ENCODE measurements at places on chromosomes 7 and 10.

GRCh38 chr7:43584195-43584586 lies 1.3 kb downstream of the STK17A start:
- no peak for DNase-seq

GRCh38 chr7:23404546-23405239 lies 65.6 kb downstream of the IGF2BP3 start:
- no peak for DNase-seq

- no peak for DNase-seq
Measured at GRCh38 chr7:65304175-65304574, 69.5 kb upstream of the ZNF92 start.

- DNase-seq, result no peak
Measured at GRCh38 chr7:148962440-148962822, 65.9 kb downstream of the PDIA4 start.

GRCh38 chr10:131532745-131533341 lies 221.3 kb upstream of the TCERG1L start:
- DNase-seq, result no peak

- no peak for DNase-seq
Measured at GRCh38 chr10:121735263-121735662, 137.0 kb upstream of the FGFR2 start.

- DNase-seq, result no peak
Measured at GRCh38 chr10:78623578-78624215, 445.1 kb upstream of the ZMIZ1 start.

DNA sequence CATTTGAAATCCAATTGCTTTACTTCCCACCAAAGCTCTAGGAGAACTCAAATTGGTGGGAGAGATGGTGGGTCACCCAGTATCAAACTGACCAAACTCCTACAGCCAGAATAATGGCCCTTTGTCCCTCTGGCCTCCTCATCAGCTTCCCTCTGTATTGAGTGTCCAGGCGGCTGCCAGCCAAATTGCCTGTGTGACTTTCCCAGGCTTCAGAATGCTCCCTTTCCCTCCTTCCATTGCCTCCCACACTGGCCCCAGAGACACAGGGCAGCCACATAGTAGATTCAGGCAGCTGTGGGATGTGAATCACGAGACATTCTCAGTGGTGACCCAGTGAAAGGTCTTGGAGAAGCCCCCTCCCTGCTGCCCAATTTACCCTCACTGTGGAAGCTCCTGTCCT lies 12.7 kb upstream of the VDAC2 start:
- DNase-seq, result no peak

DNA sequence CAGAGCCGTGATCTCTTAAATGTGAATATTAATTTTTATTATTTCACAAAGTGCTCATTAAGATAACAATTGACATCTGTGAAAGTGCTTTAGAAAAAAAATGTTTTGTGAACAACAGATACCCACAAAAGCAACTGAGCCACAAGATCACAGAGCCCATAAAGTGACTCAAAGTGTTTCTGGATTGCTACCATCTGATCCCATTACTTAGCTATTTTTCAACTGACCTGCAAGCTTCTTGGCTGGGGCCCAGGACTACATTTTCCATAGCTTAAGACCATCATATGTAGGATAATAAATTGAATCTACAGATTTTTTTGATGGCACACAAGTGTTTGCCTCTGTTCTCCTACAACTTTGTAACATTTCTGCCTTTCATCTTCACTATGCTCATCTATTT lies 674.4 kb downstream of the PHTF2 start:
- no peak for DNase-seq

GRCh38 chr7:113800826-113801225 lies 118.0 kb downstream of the PPP1R3A start:
- DNase-seq, result no peak

GRCh38 chr7:111224354-111225231 lies 133.7 kb downstream of the LRRN3 start:
- no peak for DNase-seq

DNA sequence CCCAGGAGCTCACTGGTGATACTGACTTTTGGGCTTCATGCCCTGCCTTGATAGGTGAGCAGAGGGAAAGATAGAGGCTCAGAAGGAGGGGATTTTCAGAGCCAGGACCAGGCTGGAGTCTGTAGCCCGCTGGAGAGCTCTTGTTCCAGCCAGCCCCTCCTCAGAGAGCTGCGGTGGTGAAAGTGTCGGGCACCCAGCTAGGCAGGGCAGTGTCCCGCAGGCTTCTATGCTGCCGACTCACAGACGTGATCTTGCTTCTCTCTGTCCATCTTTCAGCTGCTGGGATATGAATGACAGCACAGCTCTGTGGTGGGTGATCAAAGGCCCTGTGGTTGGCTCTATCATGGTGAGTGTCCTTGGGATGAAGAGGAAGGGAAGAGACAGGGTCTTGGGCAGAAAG lies 35.2 kb downstream of the ADCYAP1R1 start:
- DNase-seq, result no peak

- DNase-seq, result no peak
Measured at GRCh38 chr7:29596593-29597178, 33.1 kb downstream of the PRR15 start.

DNA sequence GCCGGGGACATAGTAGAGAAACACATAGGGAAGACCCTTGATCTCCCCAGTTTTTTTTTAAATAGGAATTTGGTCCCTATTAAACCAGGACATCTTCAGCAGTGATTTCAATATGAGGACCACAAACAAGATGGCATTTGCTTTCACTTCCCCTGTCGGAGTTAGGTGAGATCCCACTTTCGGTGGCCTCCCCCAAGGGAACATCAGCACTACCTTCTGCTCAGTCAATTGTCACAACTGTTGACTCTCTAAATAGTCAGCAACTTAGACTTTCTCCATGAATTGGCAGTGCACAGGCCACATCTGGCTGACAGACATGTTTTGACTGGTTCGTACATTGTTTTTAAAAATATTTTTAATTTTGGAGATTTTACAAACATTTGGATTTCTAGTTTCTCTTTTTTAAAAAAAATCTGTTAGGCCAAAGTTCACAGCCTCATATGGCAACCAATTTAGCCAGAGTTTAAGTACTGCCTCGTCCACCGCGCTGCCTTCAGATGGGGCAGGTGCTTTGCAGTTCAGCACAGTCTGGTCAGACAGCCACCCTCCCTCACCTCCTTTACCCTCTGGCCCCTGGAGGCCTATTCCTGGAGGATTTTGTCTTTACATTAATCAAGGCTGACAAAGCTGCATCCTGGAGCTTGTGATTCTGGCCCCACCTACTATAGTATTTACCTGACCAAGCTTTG lies 139.2 kb upstream of the PRR15 start:
- no peak for DNase-seq

DNA sequence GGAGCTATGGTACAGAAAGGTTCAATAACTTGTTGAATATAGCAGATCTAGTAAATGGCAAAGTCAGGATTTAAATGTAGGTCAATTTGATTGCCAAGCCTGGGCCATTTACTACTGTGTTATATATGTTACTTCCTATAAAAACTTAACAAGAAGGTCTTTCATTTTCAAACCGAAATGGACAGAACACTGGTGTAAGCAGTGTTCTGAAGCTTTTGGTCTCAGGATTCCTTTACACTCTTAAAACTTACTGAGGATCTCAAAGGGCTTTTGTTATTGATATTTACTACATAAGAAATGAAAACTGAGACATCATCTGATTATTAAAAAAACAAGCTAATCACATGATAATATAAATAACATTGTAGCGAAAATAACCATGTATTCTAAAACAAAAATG lies 114.7 kb downstream of the PTEN start:
- no peak for DNase-seq

GRCh38 chr7:132453826-132454225 lies 122.4 kb downstream of the PLXNA4 start:
- no peak for DNase-seq

- no peak for DNase-seq
Measured at GRCh38 chr7:73879977-73880681, 19.2 kb downstream of the TMEM270 start.

GRCh38 chr7:68868978-68869377 lies 729.3 kb upstream of the AUTS2 start:
- DNase-seq, result no peak

GRCh38 chr10:130045091-130045652 lies 65.5 kb downstream of the C10orf143 start:
- no peak for DNase-seq

- DNase-seq, result no peak
Measured at GRCh38 chr10:102185811-102186527, 33.8 kb downstream of the NOLC1 start.

DNA sequence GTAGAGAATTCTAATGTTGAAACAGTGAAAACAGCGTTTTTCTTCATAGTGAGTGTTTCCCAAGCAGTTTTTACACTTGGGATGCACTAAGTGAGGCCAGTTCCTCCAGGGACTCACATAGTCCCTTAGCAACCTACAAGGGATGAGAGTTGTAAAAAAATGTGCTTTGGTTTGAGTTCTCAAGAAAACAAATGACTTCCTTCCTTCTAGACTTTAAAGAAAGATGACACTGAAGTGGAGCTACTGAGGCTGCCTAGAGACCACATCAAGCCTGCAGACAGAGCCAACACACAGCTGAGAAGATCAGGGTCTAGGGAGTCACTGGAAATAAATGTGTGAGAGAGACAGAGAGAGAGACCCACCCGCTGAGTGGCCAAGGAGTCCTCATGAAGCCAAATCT lies 264.4 kb downstream of the TNS3 start:
- DNase-seq, result no peak

DNA sequence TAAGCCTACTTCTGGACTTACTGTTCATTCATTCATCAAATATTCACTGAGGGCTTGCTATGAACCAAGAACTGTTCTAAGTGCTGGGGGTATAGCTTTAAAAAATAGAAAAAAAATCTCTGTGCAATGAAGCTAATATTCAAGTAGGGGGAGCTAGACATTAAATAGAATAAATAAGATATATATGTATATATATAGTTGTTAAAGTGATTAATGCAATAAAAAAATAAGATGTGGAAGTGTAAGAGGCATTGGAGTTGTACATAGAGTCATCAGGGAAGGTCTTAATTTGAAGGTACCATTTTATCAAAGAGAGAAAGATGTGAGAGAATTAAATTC lies 181.2 kb upstream of the AGR3 start:
- DNase-seq, result no peak

DNA sequence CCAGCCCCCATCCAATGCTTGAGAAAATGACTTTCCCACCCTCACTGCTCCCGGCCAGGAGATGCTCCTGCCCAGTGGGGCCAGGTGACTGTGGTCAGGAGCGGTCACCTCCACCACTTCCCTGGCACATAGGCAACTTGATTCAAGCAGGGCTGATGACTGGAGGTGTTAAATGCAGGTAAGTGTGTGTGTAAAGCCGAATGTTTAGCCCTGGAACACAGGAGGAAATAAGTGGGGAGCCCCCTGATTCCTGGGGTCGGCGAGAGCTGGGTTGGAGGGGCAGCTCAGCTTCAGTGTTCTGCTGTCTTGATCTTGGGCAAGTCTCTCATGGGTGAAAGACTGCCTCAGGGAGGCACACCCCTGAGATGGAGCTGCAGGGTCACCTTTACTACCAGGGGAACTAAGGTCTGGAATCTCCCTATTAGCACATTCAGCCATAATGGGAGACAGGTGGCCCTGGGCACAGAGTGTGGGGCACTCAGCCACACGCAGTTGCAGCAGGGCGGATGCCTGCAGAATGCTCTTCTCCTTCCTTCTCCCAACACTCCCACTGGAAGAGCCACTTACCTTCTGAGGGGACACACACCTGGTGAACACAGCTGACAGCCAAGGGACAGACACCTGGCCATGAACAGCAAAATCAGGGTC lies 124.1 kb downstream of the PTPN20 start:
- DNase-seq, result no peak

- no peak for DNase-seq
Measured at GRCh38 chr10:30993155-30993554, 38.5 kb downstream of the ZNF438 start.

DNA sequence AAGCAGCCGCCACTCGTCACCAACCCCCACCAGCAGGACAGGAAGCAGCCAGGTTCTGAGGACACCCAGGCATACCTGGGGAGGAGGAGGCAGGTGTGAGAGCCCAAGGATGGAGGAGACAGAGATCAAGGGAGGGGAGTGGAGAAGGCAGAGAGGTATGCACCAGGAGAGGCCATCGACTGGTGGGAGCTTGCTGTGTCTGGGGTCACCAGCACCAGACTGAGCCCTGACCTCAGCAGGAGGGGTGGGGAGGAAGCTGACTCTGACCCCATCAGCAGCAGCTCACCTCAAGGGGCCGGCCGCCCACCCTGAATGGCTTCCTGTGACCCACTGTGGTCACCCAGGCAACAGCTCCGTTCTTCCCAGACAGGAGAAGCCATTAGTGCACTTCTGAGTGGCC lies 7.8 kb downstream of the VIPR2 start:
- no peak for DNase-seq

DNA sequence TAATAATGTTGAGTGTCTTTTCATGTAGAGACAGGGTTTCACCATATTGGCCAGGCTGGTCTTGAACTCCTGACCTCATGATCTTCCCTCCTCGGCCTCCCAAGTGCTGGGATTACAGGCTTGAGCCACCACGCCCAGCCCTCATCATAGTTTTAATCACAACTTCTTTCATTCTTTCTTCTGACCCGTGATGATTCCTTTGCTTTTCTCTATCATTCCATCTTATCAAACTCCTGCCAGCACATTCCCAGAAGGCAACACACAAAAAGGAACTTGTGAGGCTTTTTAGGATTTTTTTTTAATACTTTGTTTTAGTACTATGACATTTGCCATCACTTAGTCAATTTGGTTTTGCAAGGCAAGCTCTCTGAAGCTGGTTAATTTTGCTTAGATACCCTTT lies 77.5 kb upstream of the MEOX2 start:
- DNase-seq, result no peak

GRCh38 chr10:49112851-49113250 lies 2.5 kb downstream of the VSTM4 start:
- no peak for DNase-seq

DNA sequence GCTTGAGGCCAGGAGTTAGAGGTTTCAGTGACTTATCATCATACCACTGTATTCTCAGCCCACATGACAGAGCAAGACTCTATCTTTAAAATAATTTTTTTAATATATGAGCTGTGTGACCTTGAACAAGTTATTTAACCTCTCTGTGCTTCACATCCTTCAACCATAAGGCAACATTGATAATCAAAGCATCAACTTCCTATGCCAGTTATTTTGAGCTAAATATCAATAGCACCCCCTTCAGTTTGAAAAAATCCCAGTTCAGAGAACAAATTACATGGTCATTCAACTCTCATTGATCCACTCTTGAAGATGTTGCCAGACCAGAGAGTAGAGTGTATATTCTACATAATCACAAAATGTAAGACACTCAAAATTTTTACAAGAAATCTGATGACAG lies 53.0 kb downstream of the ASNS start:
- no peak for DNase-seq

DNA sequence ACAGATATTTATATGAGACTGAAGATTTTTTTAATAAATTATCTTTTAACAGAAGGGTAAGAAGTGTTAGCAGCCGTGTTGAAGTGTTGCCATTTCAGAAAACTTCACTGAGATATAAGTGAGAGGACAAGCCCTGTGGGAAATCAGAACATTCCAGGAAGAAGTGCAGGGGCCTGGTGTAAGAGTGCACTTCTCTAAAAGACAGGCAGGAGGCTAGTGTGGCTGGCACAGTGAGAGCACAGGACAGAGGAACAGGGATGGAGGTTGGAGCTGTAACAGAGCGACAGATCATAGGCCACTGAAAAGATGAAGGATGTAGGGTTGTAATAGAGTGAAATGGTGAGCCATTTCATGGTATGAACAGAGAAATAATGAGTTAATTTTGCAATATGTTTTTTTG lies 608.9 kb downstream of the SORCS1 start:
- DNase-seq, result no peak

GRCh38 chr10:58444321-58444720 lies 59.1 kb downstream of the TFAM start:
- no peak for DNase-seq

- no peak for DNase-seq
Measured at GRCh38 chr10:35456153-35456720, 119.9 kb downstream of the CCNY start.
